ENCODE measurements at places on chromosomes 13 and 19. TPM values are rescaled to one million over a fixed set of nuclear protein-coding genes. Genes with fewer than 3 reads are reported as not detected.

LATS2 gene
- 23.6 TPM for total RNA-seq

THSD8 gene
- 2.2 TPM for total RNA-seq

EEF2 gene
- 2,360 TPM for total RNA-seq

LHB gene
- not detected for total RNA-seq

BRSK1 gene
- total RNA-seq = 18.6 TPM

PRR20E gene
- total RNA-seq = not detected

RFPL4A gene
- not detected for total RNA-seq

CCL25 gene
- total RNA-seq = not detected

KLK4 gene
- not detected for total RNA-seq

PLIN5 gene
- total RNA-seq = 27.1 TPM

GNG7 gene
- 42.9 TPM for total RNA-seq

CPAMD8 gene
- total RNA-seq = 2.4 TPM

KLK14 gene
- total RNA-seq = 0.31 TPM

KCNN1 gene
- 0.84 TPM for total RNA-seq

TMEM59L gene
- 4.7 TPM for total RNA-seq

LYPD5 gene
- 2.5 TPM for total RNA-seq

NFIX gene
- total RNA-seq = 166 TPM

IZUMO2 gene
- not detected for total RNA-seq

FAM174C gene
- total RNA-seq = 17.7 TPM

ZAR1L gene
- total RNA-seq = not detected

FXYD3 gene
- 5.7 TPM for total RNA-seq

LGI4 gene
- 40.9 TPM for total RNA-seq

CD22 gene
- total RNA-seq = 0.54 TPM

GAPDHS gene
- not detected for total RNA-seq

CEACAM7 gene
- not detected for total RNA-seq

ZNF382 gene
- total RNA-seq = 16.0 TPM

ZNF285 gene
- total RNA-seq = 5.5 TPM

IZUMO1 gene
- 0.29 TPM for total RNA-seq

SMARCA4 gene
- total RNA-seq = 49.6 TPM

ZNF729 gene
- not detected for total RNA-seq

STOML3 gene
- not detected for total RNA-seq
